ENCODE measurements at places on chromosomes 1 and 21.
A peak's percentile ranks its signal among the peaks of the same experiment; 100 is the strongest.

DNA sequence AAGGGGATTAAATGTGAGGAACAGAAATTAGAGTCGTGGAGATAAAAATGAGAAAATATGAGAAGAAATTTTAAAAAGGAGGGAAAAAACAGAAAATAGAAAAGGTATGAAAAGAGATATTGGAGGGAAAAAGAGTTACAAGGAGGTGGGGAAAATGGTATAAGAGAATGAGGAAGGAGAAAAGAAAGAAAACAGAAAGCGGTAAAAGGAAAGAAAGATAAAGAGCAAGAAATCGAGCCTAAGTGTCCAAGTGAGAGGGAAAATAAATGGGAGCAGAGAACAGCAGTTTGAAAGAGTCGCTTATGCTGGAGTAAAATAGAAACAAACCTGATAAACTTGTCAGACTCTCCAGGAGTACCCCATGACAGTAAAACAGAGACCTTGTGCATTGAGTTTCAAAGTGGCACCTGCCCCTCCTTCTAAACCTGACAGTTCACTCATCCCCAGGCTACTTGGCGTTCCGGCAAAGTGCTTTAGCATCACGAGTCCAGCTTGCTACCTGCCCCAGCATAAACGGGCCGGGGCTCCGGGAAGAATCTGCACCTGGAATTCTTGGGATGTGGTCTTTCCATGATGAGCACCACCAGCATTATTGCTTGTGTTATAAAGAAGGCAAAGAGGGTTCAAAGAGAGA is 585 bp downstream of the NEGR1 start:
- no peak for DNase-seq

GRCh38 chr1:33864460-33865389 is 846 bp downstream of the HMGB4 start:
- DNase-seq: peak; percentile 11

GRCh38 chr1:107788206-107789202 is 176.5 kb downstream of the VAV3 start:
- DNase-seq: no peak

DNA sequence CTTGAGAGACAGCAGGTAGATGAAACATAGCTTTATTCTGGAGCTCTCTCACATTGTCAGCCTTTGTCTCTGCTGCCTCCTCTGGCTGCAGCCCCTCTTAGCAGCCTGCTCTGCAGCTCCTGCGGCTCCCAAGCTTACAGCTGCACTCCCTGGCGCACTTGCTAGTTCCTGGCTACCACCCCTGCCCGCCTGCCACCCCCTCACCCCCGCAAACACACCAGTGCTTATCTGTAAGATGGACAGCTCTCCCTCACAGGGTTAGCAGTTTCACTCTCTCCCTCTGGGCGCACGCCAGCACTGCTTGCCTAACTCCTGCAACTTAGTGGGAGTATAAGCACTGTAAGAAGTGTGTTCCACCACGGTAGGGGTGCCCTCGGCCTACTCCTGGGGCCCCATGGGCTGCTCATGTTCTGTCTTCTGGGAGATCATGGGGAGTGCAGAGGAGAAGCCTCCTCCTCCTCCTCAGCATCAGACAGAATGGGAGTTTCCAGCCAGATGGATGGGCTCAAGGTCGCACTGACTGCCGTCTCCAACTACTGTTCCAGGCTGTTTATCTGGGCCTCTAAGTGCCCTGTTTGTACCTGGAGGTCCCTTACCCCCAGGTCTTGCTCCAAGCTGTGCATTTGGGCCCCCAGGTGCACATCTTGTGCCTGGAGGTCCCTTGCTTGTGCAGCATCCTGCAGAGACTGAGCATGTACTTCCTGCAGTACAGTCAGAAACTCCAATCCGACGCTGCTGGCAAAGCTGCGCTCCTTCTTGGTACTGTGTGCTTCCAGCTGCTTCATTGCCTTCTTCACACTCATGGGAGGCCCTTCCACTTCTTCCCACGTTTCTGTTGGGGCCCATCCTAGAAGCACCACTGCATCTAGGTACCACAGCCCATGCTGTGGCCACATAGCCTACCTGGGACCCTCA is 1388.1 kb downstream of the AMY1C start:
- DNase-seq: peak; percentile 32

- DNase-seq: no peak
Observed at GRCh38 chr1:230037261-230037660, 29.8 kb upstream of the GALNT2 start.

- DNase-seq: no peak
Observed at GRCh38 chr1:81428998-81429397, 371.7 kb upstream of the ADGRL2 start.

- no peak for DNase-seq
Observed at GRCh38 chr1:8493916-8494540, 176.1 kb downstream of the SLC45A1 start.

DNA sequence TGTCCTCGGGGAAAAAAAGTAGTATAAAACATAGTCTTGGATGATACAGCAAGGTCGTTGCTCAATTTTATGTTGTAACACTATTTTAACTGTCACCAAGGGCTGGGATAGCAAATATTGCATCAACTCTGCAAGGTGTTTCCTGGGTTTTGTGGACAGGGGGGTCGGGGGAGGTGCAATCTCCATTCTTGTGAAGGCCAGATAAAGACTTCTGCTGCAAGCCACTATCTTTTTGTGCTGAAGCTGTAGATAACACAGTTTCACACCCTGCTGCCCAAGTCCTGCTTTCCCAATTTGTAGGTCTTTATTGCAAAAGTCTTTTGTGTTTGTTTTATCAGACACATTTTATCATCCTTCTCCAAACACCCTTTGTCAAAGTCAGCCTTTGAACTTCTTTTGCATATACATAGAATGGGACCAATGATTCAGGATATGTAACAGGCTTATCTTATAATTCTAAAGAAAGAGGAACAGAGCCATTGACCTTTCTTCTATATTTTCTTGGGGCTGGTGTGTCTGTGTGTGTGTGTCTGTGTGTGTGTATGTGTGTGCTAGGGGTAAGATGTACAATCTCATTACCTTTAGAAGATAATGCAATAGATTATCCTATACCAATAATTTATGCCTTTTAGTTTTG is 140.6 kb downstream of the RUNX1 start:
- DNase-seq: no peak

GRCh38 chr1:20321573-20321972 is 30.9 kb downstream of the VWA5B1 start:
- DNase-seq: no peak

DNA sequence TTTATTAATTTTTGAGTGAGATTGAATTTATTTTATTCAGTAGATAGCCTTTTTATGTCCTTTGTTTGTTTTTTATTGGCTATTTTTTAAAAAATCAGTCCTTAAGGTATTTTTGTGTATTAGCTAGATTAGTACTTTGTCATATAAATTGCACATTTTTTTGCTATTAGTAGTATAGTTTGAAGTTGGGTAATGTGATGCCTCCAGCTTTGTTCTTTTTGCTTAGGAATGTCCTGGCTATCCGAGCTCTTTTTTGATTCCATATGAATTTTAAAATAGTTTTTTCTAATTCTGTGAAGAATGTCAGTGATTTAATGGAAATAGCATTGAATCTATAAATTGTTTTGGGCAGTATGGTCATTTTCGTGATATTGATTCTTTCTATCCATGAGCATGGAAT is 80.4 kb downstream of the MAN1A2 start:
- no peak for DNase-seq

GRCh38 chr1:95068956-95069709 is 3.6 kb downstream of the ALG14 start:
- no peak for DNase-seq

GRCh38 chr21:41102281-41102680 is 65.7 kb upstream of the BACE2 start:
- no peak for DNase-seq

GRCh38 chr1:2506007-2506860 is 20.2 kb downstream of the PANK4 start:
- DNase-seq: no peak

GRCh38 chr1:228938537-228938901 is 203.2 kb downstream of the RHOU start:
- no peak for DNase-seq

DNA sequence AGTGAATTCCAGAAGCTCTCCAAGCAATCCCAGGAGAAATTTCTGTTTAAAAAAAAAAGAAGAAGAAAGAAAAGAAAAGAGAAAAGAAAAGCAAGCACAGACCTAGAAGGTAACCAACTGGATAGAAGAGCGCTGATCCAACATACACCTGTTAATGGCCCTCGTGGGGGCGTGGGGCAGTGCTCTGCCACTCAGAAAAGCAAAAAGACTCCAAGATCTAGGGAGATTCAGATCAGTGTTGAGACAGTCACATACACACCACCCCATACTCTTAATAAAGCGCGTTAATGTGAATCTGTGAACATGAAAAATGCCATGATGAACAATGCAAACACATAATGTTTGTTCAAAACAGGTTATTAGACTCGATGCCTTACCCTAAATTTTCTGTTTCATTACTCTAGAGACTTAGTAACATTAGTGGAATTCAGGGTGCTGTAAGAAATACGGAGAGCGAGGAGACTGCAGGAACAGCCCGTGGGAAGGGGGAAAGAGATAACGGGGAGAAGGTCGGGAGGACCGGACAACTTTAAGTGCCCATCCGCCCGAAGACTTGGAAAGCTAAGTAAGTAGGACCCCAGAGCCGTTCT is 406 bp downstream of the NME7 start:
- DNase-seq: no peak

DNA sequence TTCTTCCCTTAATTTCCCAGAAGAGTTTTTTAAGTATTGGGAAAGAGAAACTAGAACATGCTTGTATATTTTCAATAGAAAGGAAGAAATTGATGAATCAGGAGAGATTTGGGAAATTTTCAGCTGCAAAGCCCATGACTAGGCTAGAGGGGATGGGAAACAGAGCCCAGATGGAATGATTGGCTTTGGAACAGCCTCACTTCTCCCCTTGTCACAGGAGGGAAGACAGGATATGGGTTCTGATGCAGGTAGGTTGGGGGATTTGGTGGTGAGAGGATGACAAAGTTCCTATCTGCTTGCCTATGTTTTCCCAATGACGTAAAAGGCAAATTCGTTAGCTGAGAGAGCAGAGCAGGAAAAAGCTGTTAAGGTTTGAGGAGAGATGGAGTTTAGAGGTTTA is 31.0 kb upstream of the ARID1A start:
- DNase-seq: no peak

- DNase-seq: no peak
Observed at GRCh38 chr21:33991133-33991532, 75.5 kb upstream of the ATP5PO start.

GRCh38 chr1:243982447-243983018 is 68.5 kb upstream of the ZBTB18 start:
- no peak for DNase-seq

Measured in NCI-H2171 (cell line).